Tibial nerve (tissue), 4 donors: ENCODE measurements at places on chromosomes 3 and 15.

DNA sequence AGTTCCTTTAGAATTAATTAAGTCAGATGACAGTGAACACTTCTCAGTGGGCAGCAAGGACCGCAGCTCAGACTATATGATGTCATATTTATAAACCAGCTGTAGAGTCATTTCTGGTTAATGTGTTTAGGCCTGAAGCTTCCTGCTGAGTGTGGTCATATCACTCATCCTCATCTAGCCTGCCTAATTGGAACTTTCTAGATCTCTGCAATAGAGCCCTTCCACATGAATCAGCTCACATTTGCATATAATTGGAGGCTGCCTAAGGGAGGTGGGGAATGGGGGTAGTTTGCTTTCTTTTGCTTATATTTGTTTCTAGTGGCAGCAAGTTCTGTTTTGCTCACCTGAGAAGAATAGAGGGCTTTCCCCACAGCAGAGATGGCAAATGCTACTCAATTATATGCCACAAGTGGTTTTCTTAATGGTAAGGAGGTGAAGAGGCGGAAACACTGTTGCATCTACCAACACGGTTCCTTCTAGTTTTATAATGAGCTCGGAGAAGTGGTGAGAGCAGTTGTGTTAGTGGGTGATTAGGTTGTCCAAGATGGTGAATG is 148.1 kb downstream of the KLHL25 start:
- no peak for DNase-seq

- no peak for DNase-seq
Measured at GRCh38 chr3:98014268-98014585, 20.9 kb downstream of the GABRR3 start.

- DNase-seq, result no peak
Measured at GRCh38 chr3:78726545-78726944, 1041.3 kb downstream of the ROBO1 start.

DNA sequence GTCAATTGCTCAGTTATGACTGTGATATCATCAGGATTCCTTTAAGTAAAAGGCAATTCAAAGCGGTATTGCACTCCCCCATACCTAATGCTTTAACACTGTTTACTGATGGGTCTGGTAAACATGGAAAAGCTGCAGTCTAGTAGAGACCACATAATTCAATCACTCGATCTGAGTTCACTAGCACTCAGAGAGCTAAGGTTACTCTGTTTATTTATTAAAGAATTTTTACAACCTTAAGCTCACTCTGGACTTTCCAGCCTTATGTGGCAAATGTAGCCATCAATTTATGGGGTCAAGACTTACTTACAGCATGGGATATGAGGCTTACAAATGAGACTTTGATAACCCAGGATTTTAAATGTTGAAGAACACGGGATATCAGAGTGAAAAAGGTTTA is 18.4 kb upstream of the CCR2 start:
- DNase-seq, result no peak

DNA sequence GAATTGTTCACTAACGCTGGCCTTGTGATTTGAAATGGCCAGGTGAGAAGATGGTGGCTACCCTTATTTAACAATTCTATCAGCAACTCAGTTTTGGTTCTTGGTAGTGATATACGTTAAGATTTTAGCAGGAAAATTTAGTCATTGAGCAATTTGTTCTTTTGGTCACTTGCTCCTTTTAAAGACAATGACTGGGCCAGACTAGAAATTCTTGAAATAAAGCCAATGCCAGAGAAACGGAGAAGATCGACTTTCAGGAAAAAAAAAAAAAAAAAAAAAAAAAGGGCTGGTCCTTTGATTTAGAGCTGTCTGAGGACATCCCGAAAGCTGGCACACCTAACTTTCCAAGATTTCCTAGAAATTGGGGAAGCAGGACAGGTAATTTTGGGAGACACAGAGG is 178.5 kb downstream of the FNDC3B start:
- DNase-seq, result no peak

DNA sequence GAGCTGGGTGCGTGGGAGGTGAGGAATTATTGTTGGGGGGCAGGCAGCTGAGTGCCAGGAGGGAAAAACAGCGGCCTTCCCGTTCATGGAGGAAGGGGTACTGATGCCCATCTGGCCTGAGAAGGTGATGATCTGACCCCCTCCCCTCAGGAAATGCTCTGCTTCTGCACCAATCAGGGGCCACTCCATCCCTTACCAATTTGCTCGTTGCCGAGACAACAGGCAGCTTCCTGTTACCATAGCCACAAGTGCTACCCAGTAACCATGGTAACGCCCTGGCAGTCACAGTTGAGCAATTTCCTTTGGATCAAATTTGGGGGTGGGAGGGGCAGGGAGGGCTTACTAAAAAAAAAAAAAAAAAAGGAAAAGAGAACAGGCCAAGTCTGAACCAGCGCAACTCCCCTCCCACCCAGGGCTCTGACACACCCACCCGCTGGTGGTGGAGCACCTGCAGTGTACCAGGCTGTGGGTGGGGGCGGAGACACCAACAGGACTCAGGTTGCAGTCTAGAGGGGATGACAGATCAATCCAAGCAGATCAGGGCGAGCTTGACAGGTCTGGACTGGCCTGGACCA is 13.7 kb downstream of the CELF6 start:
- DNase-seq, result no peak
